ENCODE measurements at places on chromosomes 5 and 9.

DNA sequence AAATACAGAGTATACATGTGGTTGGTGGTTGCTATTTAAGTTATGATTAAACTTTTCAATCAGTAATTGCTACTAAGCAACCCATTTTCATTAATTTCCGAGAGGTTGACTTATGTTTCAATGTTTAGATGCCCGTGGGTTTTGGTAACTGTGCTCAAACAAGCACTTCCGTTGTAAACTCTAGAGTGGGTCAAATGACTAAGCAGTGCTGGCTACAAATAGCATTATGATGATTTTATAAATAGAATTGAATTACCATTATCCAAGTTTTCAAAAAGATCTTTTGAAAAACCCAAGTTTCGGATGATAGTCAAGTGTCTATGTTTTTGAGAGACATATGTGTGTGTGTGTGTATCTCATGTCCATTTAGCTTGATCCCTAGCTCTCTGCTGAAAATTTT, 2369.4 kb upstream of the ACO1 start:
- no peak for DNase-seq

DNA sequence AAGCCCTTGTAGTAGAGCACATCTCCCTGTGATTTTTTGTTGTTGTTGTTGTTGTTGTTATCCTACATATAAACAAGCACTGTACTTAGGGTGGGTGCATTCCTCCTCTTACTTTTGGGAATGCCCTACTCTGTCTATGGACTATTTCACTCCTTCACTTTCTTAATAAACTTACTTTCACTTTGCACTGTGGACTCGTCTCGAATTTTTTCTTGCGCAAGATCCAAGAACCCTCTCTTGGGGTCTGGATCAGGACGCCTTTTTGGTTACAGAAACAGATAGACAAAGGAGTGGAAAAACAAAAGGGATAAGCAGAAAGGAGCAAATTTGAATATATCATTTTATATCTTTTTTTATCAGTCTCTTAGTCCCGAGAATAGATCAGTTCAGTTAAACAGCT, 14.4 kb upstream of the PAIP1 start:
- DNase-seq, result no peak

DNA sequence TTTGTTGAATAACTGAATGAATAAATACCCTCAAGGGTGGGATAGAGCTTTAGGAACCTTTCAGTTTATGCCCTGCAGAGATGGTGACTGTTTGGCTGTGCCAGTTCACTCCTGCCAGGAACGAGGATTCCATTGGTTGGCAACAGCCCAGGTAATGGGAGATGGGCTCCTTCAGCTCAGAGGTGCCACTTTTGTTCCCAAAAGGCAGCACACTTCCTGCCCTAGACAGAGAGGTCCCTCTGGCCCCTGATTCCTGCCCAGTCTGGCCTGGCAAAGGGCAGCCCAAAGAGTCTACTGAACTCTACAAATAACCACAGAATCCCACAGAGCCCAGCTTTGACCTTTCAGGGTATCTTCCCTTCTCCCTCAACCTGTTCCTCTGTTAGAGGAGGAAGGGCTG, 1.6 kb downstream of the C9orf152 start:
- DNase-seq, result no peak

DNA sequence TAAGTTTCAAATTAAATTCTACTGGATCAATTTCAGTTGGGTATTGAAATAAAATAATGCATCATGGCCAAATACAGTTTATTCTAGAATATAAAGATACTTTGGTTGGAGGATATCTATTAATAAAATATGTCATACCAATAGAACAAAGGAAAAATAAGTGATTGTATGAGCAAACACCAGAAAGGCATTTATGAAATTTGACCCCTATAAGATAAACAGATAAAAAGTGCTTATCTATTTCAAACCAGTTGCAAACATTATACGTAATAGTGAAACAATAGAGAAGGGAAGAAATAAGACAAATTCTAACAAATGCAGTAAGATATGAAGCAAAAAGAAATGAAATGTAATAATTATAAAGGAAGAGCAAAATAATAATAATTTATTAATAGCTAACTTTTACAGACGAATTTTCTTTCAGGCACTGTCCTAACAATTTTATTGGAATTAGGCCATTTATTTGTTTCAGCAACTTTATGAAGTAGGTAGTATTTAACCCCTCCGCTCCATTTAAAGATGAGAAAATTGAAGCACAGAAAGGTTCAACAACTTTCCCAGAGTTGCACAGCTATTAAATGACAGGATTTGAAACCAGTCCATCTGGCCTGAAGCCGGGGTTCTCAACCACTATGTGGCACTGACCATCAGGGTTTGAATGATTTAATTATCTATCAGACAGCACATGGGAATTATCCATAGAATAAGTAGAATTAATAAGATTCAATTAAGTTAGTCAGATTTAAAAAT, 20.8 kb downstream of the ANKRD55 start:
- DNase-seq, result no peak

DNA sequence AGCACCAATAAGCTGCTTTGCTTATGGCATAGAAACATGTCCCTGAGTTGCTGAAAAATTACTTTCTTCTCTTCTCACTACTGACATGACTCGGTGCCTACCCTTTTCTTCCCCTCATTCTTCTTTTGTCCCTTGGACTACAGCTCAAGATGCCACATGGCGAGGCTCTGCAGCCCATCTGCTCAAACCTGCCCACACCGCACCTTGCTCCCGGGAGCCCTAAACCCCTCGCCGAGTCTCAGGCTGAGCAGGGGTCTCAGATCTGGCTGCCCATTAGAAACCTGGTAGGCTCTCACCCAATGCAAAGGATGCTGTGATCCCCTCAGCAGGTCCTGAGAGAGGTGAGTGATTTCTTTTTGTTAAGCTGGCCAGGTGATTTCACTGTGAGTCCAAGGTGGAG, 251.7 kb upstream of the IRX1 start:
- no peak for DNase-seq

DNA sequence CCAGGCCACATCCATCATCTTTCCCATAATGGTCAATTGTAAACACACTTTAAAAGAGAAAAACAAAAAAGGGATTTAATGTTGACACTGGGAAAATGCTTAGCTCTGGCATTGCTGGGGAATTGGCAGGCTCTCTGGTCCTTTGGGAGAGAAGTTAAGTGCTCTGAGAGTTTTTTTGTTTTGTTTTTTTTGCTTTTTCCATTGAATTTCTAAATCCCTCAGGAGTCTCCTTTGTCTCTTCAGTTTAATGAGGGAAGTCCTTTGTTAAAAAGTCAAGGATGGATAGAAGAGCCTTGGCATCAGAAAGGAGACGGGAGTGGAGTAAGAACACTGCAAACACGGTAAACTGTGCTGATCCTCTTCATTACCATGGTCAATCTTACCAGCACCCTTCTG, 7.1 kb upstream of the HAND1 start:
- DNase-seq, result no peak
